ENCODE measurements at places on chromosomes 4 and X.

GRCh38 chrX:27085346-27085745, 377.8 kb downstream of the PPP4R3C start:
- DNase-seq = no peak

- DNase-seq = no peak
Observed at GRCh38 chr4:184664445-184665210, 15.1 kb downstream of the PRIMPOL start.

- no peak for DNase-seq
Observed at GRCh38 chr4:21013501-21013900, 313.2 kb downstream of the PACRGL start.

DNA sequence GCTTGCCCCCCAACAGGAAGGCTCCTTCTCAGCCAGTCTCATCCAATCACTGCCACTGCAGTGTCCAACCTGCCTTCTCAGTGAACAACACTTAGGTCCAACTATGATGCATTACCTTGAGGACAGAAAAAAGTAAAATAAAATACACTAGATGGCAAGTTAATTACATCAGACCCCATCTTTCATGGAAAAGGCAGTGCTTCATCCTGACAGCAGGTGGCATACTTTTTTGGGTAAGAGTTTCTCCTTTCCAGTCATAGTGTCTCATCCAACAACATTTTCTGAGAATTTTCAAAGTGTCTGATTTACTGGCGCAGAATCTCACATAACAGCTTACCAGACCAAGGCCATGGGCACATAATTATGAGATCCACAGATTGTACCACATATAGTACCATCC, 1742.8 kb downstream of the PCDH7 start:
- no peak for DNase-seq

DNA sequence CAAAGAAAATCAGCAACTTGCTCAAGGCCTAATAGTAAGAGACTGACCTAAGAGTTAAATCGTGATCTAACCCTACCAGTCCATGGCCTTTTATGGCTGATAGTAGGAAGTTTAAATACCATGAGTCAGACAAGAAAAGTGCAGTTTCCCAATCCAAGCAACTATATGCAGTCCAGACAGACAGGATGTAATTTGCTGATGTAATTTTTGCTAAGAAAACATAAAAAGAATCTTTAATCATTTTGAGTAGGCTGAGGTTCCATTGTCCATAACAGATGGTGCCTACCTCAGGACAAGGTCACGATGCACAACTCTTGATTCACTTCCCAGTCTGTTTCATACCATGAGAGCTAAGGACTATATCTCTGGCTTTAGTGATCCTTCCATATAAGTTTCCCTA, 317.5 kb upstream of the GRIA3 start:
- DNase-seq = peak; percentile 45

Data from GM04503 (cell line).